Fibroblast of skin of right quadriceps (primary cell): ENCODE measurements at places on chromosomes 2 and 18.
A peak's percentile ranks its signal among the peaks of the same experiment; 100 is the strongest.

- no peak for DNase-seq
These were observed 476.0 kb downstream of the EIPR1 start for GRCh38 chr2:2901384-2902345.

GRCh38 chr2:187527262-187527661, 27.0 kb downstream of the TFPI start:
- DNase-seq: peak; percentile 76

GRCh38 chr2:194002699-194003368, 1654.2 kb upstream of the SLC39A10 start:
- no peak for DNase-seq

GRCh38 chr2:190097115-190097514, 34.6 kb upstream of the MSTN start:
- no peak for DNase-seq

DNA sequence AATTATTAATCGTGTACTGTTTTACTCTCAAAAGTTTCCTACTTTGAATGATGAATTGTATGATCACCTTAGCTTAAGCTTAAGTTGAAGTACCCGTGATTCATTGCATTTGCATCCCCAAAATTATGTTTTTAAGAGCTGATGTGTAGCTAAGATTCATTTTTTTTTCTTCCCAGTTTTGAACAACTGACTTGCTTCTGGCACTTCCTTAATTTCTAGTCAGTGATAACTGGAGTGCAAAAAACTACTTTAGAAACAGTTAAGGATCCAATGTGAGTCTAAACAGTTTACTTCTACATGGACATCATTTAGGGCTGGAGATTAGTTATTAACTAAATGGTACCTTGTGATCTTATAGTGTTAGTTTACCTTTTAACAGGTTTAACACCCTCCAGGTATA, 124.0 kb upstream of the CAVIN2 start:
- no peak for DNase-seq

DNA sequence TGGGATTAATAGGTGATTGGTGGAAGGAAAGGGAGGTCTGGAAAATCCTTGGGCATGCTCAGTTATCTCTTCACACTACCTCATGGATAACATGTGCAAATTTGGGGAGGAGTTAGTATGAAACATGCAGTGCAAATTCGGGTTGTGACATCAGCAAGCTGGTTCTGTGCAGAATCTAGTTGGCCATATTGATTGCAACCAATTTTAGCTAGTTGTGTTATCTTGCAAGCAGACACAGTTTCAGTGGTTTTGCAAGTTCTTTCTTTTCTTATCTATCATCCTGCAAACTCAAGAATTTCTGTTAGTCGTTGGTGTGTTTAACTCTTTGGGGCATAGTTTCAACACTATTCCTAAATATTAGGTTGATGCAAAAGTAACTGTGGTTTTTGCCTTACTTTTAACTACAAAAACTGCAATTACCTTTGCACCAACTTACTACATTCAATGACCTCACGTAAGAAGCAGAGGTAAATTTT, 135.4 kb downstream of the PTH2R start:
- DNase-seq: no peak

GRCh38 chr2:235394278-235394828, 99.5 kb upstream of the AGAP1 start:
- peak; percentile 61 for DNase-seq

GRCh38 chr18:79200546-79201268, 131.5 kb downstream of the ATP9B start:
- DNase-seq: peak; percentile 48

DNA sequence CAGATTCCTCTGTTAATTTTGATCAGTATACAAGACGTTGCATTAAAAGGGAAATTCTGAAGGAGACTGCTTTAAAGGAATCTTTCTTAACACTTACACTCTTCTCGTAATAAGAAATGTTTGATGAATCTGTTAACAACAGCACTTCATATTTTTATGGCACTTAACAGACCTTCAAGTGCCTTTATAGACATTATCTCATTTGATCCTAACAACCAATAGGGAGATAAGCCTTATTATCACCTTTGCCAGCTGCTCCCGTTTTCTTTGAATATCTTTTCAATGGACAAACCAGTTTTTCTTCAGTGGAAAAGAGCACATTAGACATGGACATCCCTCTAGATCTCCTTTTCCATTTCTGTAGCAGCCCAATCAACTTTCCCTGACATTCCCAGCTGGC, 653.0 kb upstream of the FAM98A start:
- no peak for DNase-seq

DNA sequence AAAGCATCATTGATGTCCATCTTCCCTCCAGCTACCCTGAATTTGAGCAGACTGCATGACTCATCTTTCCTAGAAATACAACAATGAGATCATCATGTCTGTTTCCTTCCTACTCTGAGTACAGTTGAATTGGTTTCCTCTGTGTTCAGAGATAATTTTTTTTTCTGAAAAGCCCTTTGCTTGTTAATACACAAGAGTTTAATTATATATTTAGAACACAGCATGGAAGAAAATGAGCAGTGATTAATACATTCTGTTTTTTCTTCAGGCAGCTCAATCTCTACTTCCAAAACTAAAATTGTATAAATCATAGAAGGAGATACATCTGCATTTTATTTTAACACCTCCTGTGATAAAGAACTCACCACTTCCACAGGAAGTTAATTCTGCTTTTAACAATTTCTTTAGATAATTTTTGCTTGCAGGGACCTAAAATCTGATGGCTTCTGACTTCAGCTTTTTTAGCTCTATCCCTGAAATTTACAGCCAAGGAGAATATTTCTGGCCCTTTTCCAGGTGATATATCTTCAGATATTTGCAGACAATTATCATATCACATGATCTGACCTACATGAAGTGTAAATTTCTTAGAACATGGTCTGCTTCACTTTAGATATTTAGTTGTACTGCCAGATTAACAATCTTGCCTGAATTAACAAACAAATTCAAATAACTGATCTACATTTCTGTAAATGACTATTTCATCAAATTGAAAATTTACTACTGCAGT, 249.0 kb downstream of the TRIB2 start:
- peak; percentile 72 for DNase-seq

DNA sequence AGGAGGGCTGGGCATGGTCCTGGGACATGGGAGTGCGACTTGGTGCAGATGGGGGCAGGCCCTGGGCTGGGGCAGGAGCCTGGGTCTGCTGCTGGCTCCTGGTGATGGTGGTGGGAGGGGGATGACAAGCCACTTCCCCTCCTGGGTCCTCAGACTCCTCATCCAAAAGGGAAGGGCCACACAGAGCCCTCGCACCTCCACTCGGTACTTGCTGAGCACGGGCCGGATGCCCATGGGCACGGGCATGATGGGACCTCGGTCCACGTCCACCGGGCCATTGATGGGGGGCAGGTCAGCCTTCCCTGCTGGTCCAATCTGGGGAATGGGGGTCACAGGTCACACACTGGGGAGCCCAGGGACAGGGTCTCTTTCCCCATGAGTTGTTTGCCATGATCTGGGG, 4.1 kb downstream of the OTOF start:
- no peak for DNase-seq

- peak; percentile 37 for DNase-seq
These were observed 35.3 kb upstream of the SOS1 start for GRCh38 chr2:39156107-39156506.

GRCh38 chr2:227802882-227803281, 10.8 kb upstream of the CCL20 start:
- DNase-seq: no peak

- DNase-seq: no peak
These were observed 225.8 kb downstream of the PTGR3 start for GRCh38 chr18:74982946-74983635.

GRCh38 chr2:28457237-28457636, 38.6 kb upstream of the PLB1 start:
- DNase-seq: no peak

GRCh38 chr2:55155764-55156281, 76.3 kb downstream of the CLHC1 start:
- peak; percentile 87 for DNase-seq

- peak; percentile 67 for DNase-seq
These were observed 5.3 kb upstream of the CYP27C1 start for GRCh38 chr2:127225186-127225960.

DNA sequence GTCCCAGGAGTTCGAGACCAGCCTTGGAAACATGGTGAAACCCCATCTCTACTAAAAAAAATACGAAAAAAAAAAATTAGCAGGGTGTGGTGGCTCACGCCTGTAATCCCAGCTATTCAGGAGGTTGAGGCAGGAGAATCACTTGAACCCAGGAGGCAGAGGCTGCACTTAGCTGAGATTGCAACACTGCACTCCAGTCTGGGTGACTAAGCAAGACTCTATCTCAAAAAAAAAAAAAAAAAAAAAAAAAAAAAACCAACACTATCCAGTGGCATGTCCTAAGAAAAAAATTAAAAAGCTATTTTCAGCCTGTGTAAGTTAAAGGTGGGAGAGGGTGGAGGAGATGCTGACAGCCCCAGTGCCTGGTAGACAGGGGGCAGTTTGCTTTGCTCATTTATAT, 32.2 kb upstream of the REL start:
- DNase-seq: no peak

DNA sequence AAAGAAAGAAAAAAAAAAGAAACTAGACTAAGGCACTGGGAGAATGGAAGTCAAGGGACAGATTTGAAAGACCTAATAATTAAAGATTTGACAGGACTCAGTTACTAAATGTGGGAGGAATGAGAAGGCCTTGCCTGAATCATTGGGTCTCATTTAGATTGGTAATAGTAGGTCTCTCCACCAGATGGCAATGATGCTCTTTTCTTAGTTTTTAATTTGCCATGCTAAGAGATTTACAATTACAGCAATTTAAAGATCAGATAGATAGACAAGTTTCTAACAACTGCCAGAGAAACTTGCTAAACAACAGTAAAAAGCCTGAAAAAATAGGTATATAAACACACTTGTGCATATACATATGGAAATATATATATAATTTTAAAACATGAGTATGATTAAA, 153.0 kb downstream of the TMEM247 start:
- peak; percentile 73 for DNase-seq

DNA sequence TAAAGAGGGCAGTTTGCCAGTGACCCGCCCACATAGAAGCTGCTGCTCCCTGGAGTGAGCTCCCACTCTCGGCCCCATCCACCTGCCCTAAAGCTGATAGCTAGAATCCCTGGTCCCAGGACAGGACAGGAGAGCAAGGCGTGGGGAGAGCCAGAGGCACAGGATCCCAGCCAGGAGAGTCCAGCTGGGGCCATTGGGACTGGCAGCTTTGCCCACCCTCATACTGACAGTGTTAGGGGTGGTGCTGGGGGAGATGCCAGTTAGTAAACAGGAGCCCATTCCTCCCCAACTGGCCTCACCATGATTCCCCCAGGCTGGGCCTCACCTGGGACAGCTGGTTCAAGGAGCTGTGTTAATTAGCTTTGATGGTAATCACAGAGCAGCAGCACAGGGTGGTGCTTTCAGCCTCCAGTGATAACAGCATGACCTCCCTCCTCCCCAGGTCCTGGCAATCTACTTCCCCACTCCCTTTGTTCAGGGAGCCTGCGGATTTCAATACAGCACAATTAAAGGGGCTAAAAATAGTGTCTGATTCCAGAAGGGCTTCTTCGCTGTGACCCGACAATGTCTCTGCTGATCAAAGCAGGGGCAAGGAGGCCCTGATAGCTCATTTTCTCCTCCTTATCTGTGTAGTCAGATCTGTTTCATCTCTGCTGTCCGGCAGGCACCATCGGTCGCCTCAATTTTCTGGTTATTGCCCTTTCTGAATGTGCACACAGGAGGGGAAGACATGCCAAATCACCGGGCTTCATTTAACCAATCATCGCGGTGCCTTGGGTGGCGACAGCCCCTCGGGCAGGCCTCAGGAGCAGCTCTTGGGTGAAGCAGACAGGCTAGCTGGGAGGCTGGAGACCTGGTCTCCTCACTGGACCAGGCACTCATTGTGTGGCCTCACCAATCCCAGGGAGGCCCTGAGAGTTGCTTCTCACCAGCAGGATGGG, 119.9 kb upstream of the TEX51 start:
- DNase-seq: no peak

DNA sequence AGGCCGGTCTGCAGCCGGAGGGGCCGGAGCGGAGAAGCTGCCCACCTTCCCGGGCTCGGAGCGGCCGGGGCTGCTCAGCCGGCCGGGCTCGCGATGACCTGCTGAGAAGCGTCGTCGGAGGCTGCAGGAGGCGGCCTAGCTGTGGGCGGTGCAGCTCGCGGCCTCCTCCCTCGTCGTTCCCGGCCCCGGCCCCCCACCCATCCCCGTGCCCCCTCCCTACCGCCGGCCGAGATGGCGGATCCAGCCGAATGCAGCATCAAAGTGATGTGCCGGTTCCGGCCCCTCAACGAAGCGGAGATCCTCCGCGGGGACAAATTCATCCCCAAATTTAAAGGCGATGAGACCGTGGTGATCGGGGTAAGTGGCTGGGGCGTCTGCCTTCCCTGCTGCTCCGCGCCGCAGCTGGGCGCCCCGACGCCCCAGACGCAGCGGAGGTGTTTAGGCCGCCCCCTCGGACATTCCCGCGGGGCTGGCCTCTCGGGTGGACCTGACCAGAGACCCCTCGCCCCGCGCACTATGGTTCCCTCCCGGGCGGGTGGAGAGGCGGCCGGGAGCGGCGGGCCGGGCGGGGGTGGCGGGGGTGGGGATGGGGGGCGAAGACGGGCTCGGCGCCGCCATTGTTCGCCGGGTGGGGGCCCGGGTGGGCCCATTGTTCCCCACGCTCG, 492 bp downstream of the KIF5C start:
- DNase-seq: no peak

GRCh38 chr2:241096979-241097378, 5.1 kb downstream of the MTERF4 start:
- no peak for DNase-seq

DNA sequence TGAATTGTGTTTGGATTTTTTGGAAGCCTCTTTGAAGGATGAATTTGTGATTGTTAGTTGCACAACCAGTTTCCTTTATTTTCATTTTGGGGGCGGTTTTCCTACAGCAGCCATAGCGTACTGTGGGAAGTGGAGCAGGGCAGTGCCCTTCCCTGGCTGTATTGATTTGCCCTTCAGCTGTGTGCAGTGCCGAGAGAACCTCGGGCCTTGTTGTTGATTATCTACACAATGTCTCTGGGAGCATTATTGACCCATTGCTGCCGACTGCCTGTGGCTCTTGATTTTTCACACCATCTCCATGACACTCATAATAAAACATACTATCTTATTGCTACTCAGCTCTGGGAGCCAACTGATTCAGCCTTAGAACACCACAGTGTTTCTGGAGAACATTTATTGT, 162.2 kb upstream of the BOD1L2 start:
- no peak for DNase-seq

- peak; percentile 19 for DNase-seq
These were observed 999 bp downstream of the INSIG2 start for GRCh38 chr2:118089139-118089800.

- DNase-seq: no peak
These were observed 39.9 kb downstream of the THOC1 start for GRCh38 chr18:227902-228301.

- no peak for DNase-seq
These were observed 642.7 kb downstream of the ARHGAP15 start for GRCh38 chr2:143771939-143772338.

GRCh38 chr2:233857511-233858141, 3.3 kb upstream of the HJURP start:
- no peak for DNase-seq
